Progenitor cell of endocrine pancreas (in vitro differentiated cells): ENCODE measurements at places on chromosomes 6 and 20.
A peak's percentile ranks its signal among the peaks of the same experiment; 100 is the strongest.

DNA sequence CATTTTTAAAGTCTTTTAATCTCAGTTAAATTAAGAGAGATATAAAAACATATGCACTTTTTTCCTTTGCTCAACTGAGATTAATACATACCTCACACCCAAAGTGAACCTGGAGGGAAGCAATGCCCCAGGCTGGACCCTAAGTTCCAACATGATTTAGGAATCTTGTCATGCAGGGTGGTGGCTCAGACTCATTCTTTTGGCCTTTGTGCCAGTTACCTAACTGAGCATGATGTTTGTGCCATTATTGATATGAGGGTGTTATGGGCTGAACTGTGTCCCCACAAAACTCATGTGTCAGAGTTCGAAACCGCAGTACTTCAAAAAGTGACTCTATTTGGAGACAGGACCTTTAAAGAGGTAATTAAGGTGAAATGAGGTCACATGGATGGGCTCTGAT lies 188.0 kb downstream of the ARHGAP18 start:
- DNase-seq, result no peak

DNA sequence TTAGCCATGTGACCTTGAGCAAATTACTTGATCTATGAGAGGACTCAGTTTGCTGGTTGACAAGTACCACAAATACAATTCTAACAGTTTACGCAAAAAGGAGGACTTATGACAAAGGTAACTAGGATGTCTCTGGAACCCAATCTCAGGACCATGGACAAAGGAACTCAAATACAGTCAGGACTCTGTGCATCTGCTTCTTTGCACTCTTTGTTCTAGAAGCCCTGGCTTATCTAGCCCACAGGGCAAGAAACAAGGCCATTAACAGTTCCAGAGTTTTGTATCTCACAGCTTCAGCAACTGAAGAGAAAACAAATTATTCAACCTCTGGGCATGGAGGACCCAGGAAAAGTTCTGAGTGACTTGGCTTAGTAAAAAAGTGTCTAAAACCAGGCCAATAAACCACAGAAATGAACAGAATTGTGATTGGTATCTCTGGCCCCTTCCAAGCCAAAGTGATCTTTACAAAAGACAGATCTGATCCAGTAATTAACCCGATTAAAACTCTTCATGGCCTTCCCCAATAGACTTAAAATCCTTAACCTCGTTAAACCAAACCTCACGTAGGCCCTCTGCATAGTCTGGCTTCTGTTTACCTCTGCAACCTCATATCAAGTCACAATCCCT lies 5.9 kb downstream of the WASF1 start:
- DNase-seq, result no peak

GRCh38 chr20:52252664-52253063 lies 61.1 kb upstream of the ZFP64 start:
- no peak for DNase-seq

DNA sequence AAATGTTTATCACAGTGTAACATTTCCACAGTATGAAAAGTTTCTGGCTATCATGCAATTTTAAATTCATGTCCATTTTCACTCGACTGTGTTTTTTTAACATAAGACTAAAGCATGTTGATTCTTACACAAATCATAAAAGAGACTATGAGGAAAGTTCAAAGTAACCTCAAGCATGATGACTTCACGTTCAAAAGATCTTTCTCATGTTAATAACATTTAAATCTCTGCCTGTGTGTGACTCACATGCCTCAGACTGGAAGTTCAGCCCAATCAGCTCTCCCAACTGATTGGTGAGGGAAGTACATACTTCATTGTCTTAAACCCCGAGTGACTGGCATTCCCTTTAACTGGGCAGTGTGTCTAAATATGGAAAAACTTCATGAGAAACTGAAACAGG lies 37.4 kb downstream of the ATXN1 start:
- no peak for DNase-seq

GRCh38 chr6:110063594-110064263 lies 85.6 kb downstream of the GPR6 start:
- no peak for DNase-seq

DNA sequence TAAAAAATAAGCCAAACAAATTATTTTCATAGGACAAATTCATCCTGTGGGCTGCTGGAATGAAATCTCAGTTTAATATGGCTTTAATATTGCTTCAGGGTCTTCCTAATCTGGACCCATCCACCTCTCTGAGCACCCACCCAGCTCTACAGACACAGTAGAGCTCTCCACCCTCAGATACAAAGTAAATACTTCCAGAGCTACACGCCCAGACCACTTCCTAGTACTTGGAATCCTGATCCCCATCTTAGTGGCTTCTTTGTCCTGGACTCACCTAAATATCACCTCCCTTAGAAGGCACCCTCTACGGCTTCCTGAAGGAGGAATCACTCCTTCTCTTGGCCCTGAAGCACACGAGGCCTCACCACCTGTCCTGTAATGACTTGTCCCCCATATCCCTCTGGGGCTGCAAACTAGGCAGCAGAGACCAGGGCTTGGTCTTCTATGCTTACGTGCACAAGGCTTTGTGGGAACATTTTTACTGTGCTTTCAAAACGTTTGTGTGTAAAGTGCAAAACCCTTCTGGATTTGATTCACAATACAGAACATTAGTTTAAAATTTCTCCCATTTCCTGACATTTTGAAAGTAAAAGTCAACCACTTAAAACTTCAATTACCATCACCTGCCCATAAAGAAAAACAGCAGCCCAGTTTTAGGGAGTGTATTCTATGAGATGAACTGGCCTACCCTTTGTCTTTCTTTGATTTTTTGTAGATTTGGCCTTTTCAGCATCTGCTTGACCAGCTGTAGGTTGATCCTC lies 2.4 kb downstream of the CTCFL start:
- no peak for DNase-seq

GRCh38 chr20:21063276-21063675 lies 42.9 kb downstream of the LINC00237 start:
- no peak for DNase-seq

GRCh38 chr6:105753207-105753606 lies 332.9 kb upstream of the PRDM1 start:
- DNase-seq, result no peak

DNA sequence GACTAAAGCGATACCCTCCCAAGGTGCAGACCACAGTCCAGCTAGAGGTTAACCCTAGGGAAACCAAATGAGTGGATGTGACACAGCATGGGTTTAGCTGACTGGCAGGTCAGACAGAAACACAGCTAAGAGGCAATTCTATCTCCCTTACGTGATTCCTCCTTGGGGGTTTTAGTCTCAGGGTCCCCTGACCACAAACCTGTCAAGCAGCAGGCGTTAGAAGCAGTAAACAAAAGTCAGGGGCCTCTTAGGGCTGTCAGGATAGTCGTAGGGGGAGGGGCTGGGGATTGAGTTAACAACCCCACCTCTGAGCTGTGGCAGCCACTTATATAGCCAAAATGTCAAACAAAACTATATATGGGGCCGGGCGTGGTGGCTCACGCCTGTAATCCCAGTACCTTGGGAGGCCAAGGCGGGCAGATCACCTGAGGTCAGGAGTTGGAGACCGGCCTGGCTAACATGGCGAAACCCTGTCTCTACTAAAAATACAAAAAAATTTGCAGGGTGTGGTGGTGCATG lies 13.6 kb downstream of the KCNK5 start:
- no peak for DNase-seq

GRCh38 chr20:48620507-48621375 lies 207.1 kb downstream of the PREX1 start:
- peak; percentile 94 for DNase-seq

- DNase-seq, result no peak
These were observed 577 bp upstream of the FOXF2 start for GRCh38 chr6:1388630-1389368.

GRCh38 chr6:10084111-10084986 lies 330.5 kb downstream of the TFAP2A start:
- DNase-seq, result no peak

DNA sequence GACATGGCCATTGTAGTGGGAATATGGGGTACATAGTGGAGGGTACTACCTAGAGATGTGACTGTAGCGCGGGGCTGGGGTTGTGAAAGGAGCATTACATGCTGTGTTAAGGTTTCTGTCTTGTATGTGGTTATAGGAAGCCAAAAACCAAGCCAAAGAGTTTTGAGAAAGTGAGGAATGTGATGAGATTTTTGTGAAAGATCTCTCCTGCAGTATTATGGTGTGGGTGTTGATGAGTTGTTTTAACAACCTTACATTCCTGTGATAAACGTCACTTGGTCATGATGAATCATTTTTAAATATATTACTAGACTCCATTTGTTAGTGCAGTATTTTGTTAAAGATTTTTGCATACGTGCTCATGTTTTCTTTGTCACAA lies 48.9 kb downstream of the ZFAND3 start:
- DNase-seq, result no peak

DNA sequence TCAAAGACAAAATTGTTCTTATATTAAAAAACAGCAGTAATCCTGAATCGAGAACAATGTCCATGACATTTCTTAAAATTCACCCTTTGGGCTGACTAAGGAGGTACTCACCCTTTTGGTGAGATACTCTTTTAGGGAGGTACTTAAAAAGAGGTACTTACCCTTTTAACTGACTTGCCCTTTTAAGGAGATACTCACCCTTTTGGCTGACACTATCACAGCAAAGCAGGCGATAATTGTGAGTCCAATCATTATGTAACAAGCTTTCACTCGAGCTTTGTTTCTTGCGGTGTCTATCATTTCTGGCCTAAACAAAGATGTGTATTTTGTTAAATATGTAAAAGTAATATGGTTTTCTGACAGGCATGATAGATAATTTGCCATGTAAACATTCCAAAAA lies 3.7 kb downstream of the FAM162B start:
- no peak for DNase-seq

DNA sequence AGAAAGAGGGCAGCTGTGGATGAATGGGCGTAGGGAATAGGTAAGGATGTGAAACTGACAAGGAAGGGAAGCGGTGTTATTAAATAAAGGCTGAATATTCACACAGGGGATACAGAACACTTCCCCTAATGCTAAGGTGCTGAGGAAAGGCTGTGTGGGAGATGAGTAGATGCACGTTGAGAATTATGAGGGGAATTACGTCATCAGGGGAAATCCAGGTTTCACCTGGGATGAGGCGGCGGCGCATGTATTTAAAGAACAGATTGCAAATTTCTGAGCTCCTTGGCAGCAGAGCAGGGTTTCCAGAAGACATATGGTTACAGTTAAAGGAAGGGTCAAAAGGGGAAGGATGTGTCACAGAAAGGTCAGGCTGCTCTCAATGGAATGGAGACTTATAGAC lies 28.7 kb upstream of the EDN1 start:
- no peak for DNase-seq

- no peak for DNase-seq
These were observed 191.3 kb downstream of the TSHZ2 start for GRCh38 chr20:53163486-53163885.

DNA sequence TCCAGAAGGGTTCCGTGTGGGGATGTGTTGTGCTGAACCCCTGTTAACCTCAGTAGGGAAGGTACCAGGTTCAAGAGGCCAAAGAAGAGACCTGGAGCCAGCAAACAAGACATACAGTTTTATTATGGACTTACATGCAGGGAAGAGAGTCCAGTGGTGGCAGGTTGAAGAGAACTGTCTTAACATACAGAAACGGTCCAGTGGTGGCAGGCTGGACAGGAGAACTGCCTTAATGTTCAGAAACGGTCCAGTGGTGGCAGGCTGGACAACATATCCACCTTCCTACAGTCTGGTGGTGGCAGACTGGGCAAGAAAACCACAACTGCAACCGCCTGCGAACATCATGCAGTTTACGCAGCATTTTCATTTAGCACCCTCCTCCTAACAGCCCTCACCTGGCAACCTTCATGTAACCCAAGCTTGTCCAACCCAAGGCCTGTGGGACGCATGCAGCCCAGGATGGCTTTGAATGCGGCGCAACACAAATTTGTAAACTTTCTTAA lies 75.9 kb downstream of the PHACTR3 start:
- DNase-seq, result no peak

DNA sequence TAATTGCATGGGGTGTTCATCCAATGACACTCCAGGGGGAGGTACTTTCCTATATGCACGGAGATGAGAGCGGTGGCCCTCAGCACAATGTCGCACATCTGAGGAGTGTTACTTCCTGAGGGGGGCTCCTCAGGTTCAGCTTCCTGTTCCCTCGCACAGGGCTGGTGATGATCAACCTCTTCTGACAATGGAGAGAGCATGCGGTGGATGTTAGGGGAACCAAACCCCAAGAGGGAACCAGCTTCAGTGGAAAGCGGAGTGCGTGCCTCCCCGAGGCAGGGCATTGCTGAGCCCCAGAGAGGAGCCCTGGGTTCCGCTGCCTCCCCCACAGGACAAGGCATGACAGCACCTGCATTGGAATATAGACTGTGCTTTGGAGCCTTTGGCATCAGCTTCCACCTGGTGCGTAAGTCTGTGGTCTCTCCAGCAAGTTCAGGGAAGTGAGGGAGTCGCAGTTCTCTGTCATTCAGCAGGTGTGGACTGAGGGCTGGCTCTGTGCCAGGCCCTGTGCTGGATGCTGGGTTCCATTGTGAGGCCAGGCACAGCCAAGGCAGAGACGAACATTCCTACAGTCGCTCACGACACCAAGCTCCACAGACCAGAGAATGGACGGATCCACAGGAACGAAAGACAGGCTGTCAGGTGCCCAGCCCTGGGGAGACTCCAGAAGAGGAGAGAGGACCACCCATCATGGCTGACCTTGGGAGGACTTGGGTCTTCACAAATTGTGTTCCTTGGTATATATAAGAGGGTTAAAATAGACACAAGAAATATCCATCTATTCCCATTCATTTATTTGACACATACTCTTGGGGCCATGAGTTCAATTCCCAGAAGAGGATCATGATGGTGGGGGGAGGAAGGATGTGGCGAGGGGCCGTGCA lies 3.9 kb upstream of the ZNF831 start:
- no peak for DNase-seq

- no peak for DNase-seq
These were observed 168.6 kb downstream of the CD83 start for GRCh38 chr6:14286144-14286543.

DNA sequence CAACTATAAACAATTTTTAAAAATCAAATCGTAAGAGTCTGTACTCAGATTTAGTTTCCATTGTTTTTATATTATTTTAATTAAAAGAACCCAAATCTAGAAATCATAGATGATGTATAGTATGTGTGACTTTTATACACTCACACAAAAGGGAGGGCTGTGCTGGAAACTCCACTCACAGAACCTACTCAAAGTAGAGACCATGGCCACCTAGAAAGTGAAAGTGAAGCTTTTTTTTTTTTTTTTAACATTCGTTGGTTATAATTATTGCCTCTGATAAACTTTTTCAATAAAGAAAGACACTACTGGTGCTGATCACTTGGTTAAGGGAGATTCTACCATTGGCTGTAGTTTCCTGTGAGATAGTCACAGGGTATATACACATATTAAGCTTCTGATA lies 37.9 kb upstream of the PRL start:
- DNase-seq, result no peak

DNA sequence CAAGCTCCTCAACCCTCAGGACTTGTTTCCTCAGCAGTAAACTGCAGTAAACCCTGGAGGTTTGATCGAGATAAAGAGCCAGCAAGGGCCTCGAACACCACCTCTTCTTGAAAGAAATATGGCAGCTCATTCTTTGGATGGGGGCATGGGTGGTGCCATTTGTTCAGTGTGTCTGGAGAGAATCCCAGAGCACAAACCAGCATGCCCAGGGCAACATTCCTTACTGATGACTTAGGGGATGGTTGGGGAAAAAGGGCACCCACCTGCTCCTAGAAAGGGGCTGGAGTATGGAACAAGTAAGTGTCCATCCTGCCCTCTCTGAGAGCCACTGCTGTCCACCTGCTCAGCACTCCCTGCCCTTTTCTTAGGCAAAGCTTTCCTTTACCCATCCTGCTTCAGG lies 31.3 kb upstream of the ZFAND3 start:
- no peak for DNase-seq
